ENCODE measurements at places on chromosomes 16 and 17.

DNA sequence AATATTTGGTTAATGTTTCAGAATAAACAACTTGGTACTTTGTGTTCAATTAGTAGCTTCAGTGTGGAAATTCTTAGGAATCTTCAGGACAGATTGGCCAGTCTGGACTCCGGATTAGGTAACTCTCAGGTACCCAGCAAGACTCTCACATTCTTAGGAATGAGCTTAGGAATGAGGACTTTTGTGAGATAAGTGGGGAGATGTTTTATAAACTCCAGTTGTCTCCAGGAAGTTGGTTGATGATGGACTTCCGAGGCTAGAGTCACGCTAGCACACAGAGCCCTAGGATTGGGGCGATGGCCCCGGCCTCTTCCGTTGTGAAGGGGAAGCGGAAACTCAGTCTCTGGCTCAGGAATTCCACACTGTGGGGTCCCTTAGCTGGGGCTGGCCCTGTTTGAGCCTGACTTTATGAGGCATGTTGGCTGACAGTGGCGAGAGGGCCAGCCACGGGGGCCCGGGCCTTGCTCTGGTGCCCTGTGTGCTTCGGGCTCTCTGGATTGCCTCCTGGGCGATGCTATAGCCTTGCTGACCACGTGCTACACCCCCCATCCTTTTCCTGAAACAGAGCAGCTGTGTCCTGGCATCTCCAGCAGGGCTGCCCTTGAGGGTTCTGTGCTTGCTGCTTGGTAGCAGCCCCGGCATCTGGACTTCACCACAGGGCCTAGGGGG is 32.4 kb downstream of the RAB11FIP3 start:
- DNase-seq: no peak

- DNase-seq: no peak
These were observed 17.3 kb downstream of the PHLPP2 start for GRCh38 chr16:71707199-71707598.

DNA sequence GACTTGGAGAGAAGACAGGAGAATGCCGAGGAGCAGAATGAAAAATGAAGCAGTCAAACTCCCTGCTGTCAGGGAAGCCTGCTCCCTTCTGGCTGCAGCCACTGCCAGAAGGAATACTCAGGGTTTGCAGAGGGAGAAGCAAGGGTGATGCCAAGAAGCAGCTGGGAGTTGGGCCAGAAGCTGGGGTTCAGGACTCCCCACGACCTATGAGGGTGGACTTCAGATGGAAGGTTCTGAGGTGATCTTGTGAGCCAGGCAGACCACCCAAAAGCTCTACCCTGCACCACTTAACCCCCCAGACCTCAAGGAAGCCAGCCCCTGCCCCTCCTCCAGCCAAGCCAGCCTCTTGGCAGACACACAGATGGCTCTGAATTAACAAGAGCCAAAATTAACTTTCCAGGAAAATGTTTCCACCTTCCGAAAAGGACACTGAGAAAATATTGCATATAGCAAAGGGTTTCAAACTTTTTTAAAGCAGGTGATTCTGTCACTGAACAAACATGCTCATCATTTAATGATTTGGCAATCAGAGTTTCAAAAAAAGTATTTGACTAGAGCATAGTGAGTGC is 126.0 kb upstream of the ERCC4 start:
- no peak for DNase-seq

DNA sequence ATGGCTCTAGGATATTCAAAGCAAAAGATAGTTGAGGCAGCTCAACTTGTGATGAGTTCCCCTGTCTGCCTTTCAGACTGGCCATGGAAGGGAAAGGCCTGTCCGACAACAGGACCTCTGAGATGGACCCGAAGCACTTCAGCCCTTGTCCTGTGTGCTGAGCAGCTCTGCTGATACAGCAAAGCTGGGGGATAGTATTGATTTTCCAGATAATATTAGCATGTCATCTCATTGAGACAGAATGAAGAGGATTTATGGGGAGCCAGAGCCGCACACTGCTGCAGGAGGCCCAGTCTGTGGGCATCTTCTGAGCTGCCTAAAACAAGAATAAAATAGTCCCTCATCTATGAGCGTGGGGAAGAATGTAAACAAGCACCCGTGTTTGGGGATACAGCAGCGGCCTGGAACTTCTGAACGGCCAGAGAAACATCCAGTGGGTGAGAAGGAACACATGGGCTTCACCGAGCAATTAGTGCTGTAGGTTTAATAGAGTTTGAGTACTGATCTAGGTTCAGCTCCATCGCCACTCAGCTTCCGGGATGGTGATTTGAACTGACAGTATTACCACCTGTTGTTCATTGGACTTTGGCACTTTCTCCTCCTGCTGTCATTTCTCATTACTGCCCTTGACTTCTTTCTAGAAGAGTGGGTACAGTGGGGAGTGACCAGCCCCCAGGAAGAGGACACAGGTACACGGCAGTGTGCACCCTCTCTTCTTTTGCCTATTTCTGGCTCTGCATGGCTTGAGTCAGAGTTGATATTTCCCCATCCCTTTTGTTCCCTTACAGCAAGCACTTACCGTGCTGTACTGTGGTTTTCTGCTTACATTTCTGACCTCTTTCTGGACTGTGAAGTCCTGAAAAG is 96.5 kb upstream of the TBX2 start:
- no peak for DNase-seq

DNA sequence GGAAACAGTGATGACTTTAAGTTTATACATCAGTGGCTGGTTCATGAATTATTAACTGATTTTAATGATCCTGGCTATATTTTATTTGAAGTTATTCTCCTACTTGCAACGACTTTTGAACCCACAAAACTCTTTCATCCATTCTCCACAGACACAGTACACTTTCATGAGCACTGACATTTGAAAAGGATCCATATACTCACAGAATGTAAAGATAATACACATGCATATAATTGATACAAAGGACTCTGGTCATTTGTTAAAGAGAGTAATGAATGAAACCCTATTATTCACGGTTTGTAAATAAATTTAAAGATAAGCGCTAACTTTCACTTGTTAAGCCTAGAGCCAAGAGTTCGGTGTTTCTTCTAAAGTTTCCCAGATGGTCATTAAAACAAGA is 3.3 kb downstream of the TOX3 start:
- DNase-seq: no peak

DNA sequence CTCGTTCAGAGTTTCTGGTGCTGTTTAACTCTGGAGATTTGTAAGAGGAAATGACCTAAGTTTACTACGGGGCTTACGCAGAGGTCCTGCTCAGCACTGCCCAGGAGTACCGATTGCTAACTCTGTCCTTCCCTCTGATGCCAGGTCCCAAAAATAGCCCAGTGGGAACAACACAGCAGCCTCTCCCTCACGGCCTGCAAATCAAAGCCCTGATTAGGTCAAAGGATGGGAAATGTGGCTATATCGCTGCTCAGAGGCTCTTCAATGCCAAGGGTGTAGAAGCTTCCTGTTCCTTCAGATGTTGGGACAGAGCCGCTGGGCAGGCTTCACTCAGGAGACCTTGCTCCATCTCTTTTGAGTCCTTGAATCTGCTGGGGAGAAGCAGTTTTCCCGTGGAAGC is 174.2 kb upstream of the KCNJ16 start:
- DNase-seq: no peak

DNA sequence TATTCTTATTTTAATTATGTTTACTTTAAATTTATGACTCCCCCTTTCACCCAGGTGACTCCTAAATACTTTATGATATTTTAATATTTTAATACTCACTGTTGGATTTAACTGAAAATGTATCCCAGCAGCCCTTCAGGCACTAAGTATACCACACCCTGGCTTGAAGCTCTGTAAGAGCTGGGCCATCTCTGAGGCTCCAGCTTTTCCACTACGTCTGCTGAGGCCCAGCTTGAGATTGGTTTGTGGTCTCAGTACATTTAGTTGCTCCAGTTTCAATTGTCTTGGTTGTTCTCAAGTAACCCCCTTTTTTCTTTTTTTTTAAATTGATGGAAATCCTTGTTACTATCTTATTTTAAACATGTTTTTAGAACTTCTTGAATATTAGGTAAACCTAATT is 27.0 kb upstream of the CAPNS2 start:
- DNase-seq: no peak

DNA sequence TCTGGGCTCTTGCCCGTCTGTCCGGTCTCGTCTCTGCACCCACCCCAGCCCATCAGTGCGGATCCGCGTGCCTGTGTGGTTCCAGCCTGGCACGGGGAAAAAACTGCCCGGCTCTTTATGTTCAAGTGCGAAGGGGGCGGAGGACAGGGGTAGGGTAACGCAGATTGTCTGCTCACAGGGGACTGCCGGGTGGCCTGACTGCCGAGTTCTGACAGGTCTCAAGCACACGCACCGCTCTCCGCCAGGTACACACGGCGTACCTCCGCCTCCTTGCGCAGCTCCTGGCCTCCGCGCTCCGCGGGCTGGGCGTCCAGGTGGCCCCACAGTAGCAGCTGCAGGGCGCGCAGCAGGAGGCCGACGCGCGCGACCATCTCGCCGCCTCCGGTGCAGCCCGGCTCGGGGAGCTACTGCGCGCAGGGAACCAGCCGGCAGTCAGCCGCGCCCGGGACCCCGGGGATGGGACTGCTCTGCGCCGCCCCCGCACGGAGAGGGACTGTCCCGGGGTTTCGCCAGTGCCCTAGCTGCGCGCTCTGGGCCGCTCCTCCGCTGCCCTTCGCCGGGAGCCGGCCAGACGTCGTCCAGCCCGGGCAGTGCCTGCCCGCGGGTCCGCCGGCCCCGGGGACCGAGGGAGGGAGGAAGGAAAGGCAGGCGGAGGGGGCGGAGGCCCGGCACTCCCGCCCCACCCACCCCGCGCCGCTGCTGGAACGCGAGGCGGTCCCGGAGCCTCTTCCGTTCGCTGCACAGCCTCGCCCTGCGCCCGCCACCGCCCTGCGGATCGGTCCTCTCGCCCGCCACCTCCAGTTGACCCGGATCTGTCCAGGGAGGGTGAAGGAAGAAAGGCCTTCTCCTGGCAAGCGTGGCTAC is at the start of gene MMP28:
Gene MMP28 (minus strand): TSS at position 635 of the 864 bp plus-strand sequence. CDS start 264 bp downstream, at position 371.
- DNase-seq: no peak

- DNase-seq: no peak
These were observed 14.4 kb downstream of the EPOP start for GRCh38 chr17:38660097-38661025.

GRCh38 chr16:15972046-15972868 is 22.8 kb downstream of the ABCC1 start:
- DNase-seq: no peak

DNA sequence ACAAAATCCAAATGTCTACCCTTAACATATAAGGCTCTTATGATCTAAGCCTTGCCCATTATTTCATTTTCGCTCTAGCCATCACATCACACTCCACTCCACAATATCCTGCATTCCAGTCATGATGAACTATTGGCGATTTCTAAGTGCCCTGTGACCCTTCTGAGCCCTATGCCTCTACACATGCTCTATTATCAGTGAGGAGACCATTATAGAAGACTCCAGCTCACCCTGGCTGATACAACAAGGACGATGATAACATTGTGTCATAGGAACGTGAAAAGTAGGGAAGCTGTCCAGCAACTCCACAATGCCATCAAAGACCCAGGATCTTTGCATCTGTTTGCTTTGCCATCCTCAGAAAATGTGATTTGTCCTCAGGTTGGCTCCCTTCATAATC is 29.6 kb upstream of the GNAO1 start:
- no peak for DNase-seq

DNA sequence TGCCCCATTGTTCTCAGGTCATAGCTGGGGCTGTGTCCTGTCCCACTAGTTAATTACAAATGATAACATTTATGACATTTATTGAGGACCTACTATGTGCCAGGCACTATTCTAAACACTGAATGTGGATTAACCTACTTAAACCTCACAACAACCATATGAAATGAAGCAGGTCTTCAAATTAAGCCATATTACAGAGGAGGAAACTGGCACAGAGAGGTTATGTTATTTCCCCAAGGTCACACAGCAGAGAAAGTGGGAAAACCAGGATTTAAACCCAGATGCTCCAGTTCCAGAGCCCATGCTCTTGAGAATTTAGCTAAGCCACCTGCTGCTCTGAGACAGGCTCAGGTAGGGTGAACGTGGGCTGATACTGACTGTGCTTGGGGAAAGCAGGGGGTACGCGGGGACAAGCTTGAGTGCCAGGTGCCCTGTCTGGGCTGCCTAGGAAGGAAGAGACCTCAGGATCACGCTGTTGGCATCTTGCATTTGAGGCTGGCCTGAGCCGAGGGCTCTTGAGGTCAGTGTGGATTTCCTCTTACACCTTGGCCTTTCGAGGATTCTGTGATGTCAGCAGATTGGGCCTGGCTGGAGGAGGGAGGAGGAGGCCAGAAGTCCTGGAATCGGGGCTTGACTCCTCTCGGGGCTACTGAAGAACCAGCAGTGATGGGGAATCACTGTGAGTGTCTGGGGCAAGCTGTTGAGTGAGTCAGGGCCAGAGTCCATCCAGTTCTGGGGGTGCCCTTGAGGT is 8.9 kb downstream of the SPNS2 start:
- no peak for DNase-seq

DNA sequence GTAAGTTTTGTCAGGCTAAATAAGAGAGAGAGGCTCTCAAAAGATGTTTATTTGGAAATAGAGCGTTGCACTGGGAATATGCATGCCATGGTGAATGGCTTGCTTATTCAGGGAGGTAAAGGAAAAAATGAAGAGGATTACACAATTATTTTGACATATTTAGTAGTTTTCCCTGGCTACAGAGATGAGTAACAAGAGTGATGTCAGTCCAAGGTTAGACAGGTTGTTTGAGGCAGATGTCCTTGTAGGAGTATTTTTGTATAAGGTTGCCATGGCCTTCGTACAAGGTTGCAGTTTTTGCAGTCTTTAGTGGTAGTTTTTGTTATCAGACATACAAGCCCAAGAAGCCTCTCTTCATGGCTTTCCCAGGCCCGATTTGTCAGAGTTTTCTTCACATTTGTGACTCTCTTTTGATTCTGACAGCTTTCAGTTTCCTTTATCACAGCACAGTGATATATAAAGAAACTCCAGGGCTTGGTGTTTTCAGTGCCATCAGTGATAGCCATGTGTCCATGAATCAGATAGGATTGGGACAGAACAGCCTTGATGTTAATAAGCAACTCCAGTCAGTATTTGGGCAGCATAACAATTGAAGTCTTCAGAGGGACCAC is 18.7 kb upstream of the LGALS9 start:
- no peak for DNase-seq

DNA sequence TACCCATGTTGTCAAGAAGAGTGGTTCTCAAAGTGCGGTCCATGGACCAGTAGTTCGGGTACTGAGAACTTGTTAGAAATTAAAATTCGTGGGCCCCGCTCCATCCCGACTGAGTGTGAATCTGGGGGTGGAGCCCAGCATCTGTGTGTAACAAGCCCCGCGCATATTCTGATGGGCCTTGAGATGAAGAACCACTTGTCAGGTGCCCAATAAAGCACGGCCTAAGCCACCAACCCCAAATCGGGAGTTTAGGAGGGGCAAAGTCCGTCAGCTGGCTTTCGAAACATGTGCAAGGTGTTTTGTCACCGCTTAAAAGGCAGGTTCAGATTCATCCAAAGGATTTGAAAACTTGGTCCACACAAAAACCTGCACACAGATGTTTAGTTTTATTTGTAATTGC is 29.5 kb downstream of the PSMD12 start:
- DNase-seq: no peak
